ENCODE measurements at places on chromosomes 2 and 18. TPM values are rescaled to one million over a fixed set of nuclear protein-coding genes. Genes with fewer than 3 reads are reported as not detected.

GRCh38 chr2:68512326-68512725, 44.9 kb downstream of the APLF start:
- no peak for DNase-seq

SLC30A3 gene
- 71.6 TPM for total RNA-seq

DNA sequence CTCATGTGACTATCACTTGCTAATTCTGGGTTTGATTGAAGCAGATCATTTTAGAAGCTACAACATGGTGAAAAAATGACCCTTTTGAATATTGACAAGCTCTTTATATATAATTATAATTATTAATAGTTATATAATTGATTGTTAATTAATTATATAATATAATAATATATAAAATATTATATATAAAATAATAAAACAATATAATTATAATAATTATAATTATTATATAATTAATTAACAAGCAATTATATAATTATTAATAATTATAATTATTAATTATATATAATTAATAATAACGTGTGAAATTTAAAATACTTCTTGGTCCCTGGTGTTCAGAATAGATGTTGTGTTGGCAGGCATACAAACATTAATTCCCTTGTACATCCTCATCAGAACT, 404.1 kb upstream of the CDH19 start:
- DNase-seq, result no peak

GRCh38 chr2:59018737-59019136, 777.6 kb upstream of the FANCL start:
- no peak for DNase-seq

DNA sequence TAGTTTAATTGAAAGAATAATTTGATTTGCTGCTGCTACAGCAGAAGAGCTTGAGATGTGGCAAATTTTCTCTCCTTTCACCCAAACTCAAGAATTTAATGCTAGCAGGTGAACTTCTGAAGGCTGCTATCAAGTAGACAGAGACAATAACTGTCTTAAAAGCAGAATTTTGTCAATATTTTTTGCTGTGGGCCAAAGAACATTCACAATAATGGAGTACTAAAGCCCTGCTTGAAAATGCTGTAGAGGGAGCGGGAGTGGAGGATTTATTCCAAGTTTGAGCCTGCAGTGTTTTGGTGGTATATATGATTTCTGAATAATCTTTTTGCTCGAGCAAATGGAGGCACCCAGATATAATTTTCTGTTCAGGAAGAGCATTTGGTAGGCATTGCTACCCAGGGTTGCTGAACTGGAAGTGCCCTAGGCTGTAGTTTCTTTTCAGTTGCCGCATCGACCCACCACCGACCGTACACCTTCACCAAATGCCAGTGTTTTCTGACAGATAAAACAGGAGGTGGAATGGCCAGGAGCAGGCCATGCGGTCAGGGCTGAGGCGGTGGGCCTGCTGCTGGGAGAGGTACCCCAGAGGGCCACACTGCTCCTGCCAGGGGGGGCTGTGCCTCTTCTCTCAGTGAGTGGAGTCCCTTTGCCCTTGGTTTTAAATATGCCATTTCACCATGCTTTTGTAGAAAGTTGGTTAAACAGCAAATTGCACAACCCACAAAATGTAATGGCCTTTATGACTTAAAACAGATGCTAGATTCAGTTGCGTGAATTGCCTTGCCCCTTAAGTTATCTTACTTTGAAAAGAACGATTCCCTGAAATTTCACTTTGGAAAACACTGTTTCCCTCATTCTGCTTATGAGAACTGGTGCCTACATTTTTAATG, 36.4 kb downstream of the TSHZ1 start:
- DNase-seq, result no peak

GRCh38 chr2:19752500-19752899, 149.3 kb downstream of the TTC32 start:
- DNase-seq, result no peak

GRCh38 chr2:155574941-155575340, 757.6 kb downstream of the NR4A2 start:
- no peak for DNase-seq

Data from OCI-LY7 (cell line).